ENCODE measurements at places on chromosomes 5 and 9.

- DNase-seq = no peak
Measured at GRCh38 chr9:114031037-114031630, 47.0 kb downstream of the AMBP start.

GRCh38 chr5:74651710-74652109, 11.2 kb upstream of the ENC1 start:
- DNase-seq = no peak

DNA sequence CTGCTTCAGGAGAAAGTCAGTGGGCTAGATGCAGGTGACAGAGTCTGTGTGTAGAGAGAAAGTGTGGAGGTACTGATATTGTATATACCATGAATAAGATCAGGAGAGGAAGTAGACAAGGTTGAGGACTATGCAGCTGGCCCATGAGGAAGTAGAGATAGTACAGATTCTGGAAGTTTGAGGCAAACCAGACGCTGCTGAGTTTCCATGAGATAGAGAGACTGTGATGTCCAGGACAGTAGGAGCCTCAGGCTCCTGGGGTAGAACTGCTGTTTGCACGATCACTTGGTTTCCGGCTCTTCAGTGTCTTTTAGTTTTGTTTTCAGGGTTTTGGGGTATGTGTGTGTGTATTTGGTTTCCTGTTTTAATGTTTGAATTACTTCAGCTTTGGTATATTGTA, 13.6 kb downstream of the OTULINL start:
- peak; percentile 69 for DNase-seq

DNA sequence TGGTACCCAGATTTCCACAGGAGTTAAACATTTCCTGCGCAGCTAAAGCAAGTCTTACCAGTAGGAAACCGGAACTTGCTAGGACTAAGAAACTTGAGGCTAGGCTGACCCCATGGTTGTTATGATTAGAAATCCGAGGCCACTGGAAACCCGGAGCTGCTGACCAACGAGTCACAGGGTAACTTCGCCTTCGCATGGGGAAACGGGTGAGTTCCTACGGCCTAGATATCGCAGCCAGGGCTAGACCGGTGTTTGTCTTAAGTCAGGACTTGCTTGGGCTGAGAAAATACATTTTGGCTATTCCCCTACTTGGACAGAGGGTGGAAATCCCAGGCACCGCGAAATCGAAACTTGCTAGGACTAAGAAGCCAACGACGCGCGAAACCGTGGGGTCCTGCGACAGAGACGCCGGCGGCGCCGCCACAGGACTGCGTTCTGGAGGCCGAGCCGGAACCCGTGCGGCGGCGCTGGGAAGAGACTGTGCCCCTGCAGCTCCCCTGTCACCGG, 1.6 kb upstream of the ANXA2R start:
- DNase-seq = peak; percentile 70

DNA sequence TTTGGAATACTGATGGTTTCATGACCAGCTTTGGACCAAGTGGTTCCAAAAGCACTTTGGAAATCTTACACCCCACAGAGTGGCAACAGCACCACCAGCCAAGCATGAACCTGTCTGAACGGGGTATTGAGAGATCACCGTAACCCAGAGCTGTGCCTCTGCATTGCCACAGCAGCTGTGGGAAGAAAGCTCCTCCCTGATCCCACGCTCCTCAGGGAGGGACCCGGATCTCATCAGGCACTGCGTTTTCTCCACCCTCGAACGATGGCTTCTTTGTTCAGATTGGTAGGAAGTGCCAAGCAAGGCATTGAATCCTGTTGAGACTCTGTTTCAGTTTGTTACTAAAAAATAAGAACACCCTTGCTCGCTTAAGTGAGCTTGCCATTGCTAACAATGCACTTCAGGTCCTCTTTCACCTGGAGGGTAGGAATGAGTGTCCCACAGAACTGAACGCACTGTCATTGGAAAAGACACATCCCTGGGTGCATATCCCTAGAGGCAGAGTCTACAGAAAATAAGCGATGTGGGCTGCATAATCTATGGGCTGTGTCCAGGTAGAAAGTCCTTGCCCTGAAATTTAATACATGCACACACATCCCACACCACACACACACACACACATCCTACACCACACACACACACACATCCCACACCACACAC, 118.0 kb upstream of the ICE1 start:
- DNase-seq = no peak

- DNase-seq = no peak
Measured at GRCh38 chr9:2267181-2267745, 252.1 kb downstream of the SMARCA2 start.

DNA sequence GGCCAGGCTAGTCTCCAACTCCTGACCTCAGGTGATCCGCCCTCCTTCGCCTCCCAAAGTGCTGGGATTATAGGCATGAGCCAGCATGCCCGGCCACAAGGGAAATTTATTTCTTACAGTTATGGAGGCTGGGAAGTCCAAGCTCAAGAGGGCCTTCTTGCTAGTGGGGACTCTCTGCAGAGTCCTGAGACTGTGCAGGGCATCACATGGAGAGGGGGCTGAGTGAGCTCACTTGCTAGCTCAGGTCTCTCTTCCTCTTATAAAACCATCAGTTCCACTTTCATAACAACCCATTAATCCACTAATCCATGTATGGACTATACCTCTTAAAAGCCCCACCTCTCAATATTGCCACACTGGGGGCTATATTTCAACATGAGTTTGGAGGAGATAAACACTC, 5.1 kb upstream of the SPIN1 start:
- DNase-seq = no peak

GRCh38 chr5:50856401-50857119, 190.1 kb downstream of the PARP8 start:
- DNase-seq = peak; percentile 26

GRCh38 chr5:55305345-55305744, 2.1 kb downstream of the DHX29 start:
- no peak for DNase-seq

DNA sequence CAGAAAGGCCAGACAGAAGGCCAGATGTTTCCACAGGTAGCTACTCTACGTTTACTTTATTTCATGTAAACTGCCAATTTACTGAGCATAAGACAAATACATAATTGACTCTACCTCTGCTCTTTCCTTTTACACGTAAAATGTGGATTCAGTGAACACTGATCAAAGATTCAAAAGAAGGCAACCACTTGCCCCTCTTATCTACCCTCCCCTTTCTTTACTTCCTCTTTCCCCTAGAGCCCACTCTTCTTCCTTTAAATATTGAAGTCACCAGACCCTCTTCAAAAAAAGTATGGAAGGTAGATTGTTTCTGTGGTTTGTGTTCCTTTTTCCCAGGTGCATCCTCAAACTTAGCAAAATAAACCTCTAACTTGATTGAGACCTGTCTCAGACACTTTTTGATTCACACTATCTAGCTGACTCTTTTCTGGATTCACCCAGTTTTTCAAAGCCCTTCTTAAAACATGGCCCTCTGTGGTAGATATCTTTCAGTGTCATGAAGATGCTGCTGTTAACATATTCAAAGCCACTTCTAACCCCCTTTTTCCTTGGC, 6.7 kb downstream of the FAM114A2 start:
- DNase-seq = no peak

- DNase-seq = no peak
Measured at GRCh38 chr5:98791898-98792580, 18.6 kb downstream of the RGMB start.

DNA sequence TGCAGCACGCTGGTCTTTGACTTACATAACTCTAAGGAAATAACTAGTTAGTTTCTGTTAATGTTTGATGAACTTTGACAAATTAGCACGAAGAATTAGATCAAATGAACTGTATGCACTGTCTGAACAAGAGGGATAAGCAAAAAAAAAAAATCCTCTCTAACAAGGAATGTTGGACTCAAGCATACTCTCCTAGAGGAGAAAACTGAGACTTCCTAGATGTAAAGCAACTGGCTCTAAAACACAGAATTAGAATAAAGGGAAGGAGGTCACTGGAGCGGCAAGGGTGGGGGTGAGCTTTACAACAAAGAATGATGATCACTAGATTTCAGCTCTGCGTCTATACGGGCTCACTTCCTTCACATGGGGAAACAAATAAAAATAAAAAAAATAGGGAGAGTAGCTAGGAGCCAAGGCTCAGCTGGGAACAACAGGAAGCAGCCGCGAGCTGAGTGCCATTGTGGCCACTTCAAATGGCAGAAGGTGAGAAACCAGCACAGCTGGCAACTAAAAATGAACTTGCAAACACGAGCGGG, 48.7 kb upstream of the CEMIP2 start:
- DNase-seq = no peak

GRCh38 chr5:151054709-151055108, 26.1 kb downstream of the TNIP1 start:
- DNase-seq = no peak

- no peak for DNase-seq
Measured at GRCh38 chr5:171640480-171640879, 145.1 kb upstream of the SMIM23 start.

DNA sequence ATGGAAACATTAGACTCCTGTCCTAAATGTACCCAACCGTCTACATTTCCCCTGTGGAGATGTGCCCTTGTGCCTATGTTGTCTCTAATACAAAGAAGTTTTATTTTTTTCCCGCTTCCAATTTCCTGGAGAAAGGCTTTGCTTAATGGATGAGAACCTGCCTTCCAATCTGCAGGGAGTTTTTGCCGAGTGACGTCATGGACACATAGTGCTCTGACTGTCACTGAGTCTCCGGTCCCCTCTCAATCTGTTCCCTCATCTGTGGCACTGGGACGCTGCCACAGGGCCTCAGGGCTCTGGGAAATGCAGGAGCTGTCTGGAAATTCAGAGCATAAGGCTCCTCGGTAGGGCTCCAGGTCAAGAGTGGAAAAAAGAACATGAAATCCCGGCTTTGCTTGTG, 144.8 kb downstream of the PDZD2 start:
- no peak for DNase-seq

DNA sequence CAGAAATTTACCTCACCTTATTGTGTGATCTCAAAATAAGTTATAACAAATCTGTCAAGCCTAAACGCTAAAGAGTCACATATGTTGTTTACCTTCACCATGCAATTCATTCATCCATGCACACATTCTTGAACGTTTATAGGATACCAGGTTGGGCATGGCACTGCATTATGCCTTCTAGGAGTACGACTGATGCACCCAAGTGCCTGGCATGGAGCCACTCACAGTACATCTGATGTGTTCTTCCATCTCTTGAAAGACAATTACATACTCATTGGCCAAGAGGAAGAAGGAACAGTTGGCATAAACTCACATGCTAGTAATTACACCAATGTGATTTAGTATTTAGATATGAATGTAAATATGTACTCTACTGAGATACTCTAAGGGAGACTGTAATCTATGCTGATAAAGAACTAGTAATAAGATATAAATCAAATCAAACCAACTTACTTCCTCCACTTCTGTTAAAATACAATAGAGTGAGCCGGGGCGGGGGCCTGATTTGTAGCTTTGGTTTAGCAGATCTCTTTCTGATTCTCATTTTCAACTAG, 90.7 kb downstream of the LPAR1 start:
- no peak for DNase-seq

DNA sequence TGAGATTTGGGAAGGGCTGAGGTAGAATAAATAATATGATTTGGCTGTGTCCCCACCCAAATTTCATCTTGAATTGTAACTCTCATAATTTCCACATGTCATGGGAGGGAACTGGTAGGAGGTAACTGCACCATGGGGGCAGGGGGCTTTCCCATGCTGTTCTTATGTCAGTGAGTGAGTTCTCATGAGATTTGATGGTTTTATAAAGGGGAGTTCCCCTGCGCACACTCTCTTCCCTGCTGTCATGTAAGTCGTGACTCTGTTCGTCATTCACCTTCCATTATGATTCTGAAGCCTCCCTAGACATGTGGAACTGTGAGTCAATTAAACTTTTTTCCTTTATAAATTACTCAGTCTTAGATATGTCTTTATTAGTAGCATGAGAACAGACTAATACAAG, 115.5 kb upstream of the STARD4 start:
- no peak for DNase-seq

DNA sequence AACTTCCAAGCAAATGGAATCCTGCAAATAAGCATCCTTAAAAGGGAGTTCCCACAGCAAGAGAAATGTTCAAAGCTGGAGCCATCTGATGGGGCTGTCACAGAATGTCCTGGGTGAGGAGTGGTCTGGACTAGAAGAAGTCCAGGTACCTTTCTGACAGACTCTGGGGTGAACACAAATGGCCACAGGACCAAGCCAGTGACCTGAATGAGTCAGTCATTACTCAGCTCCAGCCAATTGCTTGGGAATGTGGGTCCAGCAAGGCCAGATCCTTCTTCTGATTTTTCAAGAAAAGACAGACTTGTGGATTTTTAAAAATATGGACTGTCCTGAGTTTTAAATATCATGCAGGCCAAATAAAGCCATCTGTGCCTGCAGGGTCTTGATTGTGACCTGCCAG, 30.1 kb downstream of the GALNT10 start:
- DNase-seq = no peak

DNA sequence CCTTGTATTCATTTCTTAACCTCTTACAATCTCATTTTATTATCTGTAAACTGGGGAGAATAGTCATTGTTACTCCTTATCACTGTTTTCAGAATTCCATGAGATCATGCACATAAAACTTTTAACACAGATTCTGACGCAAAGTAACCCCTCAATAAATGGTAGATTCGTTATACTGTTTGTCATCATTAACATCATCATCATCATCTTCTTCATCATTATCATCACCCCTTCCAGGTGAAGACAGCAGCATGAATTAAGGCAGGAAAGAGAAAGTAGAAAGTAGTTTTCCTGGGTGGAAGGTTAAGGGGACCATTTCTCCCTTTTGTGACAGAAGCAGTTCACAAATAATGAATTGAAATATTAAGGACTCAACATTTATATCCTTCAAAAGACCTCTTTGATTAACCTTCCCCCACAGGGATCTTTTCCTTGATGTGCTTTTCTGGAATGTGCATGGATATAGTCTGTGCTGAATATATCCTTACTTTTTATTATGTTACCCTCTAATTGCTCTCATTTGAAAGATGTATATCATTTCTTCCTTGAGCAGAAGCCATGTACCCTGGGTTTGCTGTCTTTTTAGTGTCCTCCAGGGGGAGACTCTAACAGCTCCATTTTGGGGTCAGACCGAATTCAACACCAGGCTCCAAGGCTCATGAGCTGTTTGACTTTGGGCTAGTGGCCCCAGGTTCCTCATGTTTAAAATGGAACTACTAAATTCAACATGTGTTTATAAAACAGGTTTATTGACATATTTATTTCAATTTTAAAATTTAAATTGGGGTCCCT, 1029.9 kb upstream of the WWC1 start:
- DNase-seq = peak; percentile 4

GRCh38 chr9:119298076-119298853, 71.0 kb downstream of the BRINP1 start:
- no peak for DNase-seq

- no peak for DNase-seq
Measured at GRCh38 chr5:160456480-160457177, 35.0 kb downstream of the PTTG1 start.
